ENCODE measurements at places on chromosomes 3 and 15.

DNA sequence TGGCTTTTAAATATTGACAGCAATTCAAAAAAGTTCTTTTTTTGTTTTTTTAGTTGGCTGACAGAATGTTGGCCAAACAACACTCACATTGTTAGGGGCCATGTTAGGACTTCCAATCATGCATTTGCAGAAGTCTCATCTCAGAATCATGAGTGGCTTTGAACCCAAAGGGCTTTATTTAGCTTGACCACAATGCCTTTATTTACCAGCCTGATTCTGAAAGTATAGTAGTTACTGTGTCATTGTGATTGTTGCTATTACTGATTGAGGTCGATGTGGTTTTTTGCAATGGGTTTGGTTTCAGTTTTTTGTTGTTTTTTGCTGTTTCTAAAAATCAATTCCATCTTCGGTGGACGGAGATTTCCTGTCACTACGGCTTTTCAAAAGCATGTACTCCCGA is 7.2 kb downstream of the GLDN start:
- no peak for DNase-seq

GRCh38 chr3:23602971-23603370 is 202.8 kb upstream of the UBE2E1 start:
- no peak for DNase-seq

DNA sequence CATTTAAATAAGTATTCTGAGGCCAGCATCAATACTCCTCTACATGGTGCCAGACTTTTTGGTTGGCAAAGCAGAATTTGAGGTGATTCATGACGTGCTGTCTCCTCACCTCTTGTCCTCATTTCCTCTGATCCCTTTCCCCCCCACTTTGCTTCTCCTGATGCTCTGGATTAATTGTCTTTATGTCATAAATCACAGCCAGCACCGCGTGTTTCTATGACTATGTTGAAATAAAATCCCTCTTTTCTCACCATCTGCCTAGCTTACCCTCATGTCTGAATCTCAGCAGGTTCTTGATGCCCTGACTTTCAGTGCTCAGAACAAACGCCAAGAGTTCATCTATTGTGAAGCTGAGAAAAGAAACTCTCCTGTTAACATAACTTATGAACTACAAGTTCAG is 19.7 kb upstream of the PTPRG start:
- no peak for DNase-seq

GRCh38 chr3:158602227-158602626 is 31.2 kb downstream of the MLF1 start:
- DNase-seq: no peak

DNA sequence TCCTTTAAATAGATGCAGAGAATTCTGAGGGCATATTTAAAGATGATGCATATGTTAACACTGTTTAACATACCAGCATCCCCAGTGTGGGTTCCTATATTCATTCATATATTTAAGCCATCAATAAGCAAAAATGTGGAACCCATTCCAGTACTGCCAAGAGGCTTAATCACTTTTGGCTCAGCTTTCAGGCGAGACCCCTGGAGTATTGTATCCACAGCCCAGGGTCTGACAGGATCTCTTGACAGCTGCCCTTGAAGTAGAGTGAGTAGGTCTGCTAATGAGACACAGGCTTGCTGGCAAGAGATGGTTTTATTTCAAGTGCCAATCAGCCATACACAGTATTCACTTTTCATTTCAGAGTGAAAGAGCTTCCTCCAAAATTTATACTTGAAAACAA is 367.3 kb downstream of the OCA2 start:
- no peak for DNase-seq

DNA sequence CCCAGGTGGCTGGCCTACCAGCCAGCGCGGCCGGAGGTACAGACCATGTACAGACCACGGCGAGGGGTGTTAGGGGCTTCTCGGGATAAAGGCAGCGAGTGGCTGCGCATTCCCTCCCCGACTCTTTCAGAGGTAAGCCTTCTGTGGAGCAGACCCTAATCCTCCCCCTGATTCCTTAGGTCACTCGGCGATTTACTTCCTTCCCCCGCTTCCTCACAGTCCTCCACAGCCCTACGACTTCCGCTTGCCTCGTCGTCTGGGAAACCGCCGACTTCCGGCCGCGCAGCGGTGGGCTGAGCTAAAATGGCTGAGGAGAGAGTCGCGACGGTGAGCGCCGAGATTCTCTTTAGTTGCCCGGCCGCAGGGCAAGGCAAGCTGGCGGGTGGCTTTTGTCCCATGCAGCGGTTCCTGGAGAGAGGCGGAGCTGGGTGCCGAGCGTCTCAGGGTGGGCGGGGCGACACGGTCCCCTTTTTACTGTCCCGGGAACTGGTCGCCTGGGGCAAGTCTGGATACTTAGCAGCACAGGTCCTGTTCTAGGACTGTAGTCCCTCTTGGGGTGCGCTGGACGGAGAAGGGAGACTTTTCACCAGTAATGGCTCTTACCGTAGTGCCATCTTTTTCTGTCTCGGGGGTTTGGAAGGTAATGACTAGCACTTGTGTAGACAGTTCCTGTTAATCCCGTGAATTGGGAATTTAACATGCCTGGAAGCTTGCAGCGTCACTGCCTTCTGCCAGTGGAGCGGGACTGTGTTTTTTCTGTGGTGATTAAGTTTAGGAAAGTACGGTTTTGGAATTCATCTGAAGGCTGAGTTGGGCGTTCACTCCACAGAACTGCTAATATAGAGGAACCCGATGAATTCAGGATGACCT is at the start of the genes BBS4 and HIGD2B:
TSS of gene BBS4 (plus strand) at position 283 of the 870 bp plus-strand sequence. CDS start at position 304, 21 bp downstream.
TSS of gene HIGD2B (minus strand) at position 258 of the 870 bp plus-strand sequence. CDS start 9,808 bp downstream, outside the sequence.
- peak; percentile 83 for DNase-seq

GRCh38 chr3:189773056-189773455 is 141.9 kb downstream of the TP63 start:
- peak; percentile 47 for DNase-seq

GRCh38 chr15:81263477-81263876 is 60.5 kb downstream of the STARD5 start:
- no peak for DNase-seq

GRCh38 chr3:174767853-174768382 is 91.2 kb upstream of the NAALADL2 start:
- peak; percentile 86 for DNase-seq

- DNase-seq: no peak
Measured at GRCh38 chr15:78440375-78441373, 2.7 kb downstream of the IREB2 start.

DNA sequence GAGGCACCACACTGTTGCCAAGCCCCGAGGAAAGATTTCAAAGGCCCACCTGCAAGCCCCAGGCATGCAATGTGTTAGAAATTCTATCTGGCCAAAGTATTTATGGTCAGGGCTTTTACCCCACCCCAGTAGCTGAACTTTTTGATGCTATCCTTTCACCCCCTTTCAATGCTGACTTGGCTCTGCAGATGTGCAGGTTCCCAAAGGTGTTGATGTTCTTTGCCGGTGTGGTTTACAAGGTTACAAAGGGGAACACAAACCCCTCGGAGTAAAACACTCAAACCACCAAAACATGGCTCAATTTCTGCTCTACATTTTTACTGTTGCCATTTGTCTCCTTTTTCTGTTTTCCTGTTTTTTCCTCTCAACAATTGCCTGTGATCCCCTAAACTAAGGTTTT is 145.4 kb upstream of the BNIP2 start:
- DNase-seq: no peak

DNA sequence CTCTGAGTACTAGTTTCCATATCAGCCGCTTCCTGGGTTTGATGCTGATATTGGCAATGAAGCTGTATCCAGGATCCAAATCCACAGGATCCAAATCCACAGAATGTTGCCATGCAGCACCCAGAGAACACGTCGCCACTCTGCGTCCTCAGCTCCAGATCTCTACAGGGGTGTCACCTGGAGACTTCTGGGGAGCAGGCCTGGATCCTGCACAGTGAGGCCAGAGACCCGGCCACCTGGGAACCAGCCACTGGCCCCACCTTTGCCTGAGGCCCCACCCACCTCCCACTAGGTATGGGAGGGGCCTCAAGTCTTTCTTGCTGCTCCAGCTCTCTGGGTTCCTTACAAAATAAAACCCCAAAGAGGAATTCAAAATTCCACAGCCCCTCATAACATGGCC is 123.9 kb downstream of the LRRK1 start:
- no peak for DNase-seq

- DNase-seq: no peak
Measured at GRCh38 chr3:88584451-88584850, 434.7 kb downstream of the C3orf38 start.

DNA sequence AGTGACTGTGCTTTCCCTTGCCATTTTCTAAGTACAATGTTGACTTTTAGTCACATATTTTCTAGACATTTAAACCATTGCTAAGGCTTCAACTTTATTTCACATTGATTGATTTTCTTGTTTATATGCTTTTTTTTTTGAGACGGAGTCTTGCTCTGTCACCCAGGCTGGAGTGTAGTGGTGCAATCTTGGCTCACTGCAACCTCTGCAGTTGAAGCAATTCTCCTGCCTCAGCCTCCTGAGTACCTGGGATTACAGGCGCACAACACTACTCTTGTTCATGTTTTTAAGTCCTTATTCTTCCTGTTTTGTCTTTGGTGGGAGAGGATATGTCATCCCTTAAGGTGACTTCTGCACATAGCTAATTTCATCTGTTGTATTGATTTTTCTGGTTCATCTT is 74.9 kb upstream of the LRRFIP2 start:
- no peak for DNase-seq

DNA sequence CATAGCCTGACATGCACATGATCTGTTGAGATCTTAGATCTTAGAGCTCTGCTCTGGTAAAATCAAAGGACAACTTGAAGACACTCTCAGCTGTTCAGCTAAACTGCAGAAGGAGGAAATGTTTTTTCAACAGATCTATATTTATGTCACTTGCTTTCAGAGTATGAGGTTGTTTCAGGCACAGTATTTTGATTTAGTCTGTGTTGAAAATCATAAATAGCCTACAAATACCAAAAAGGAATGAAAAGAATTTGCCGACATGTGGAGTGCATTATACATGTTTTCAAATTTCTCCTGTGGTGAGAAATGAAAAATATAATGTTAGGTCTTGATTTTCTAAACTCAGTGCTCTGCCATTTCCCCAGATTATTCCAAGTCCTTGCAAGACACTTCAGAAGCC is 1118.4 kb downstream of the TBL1XR1 start:
- no peak for DNase-seq

DNA sequence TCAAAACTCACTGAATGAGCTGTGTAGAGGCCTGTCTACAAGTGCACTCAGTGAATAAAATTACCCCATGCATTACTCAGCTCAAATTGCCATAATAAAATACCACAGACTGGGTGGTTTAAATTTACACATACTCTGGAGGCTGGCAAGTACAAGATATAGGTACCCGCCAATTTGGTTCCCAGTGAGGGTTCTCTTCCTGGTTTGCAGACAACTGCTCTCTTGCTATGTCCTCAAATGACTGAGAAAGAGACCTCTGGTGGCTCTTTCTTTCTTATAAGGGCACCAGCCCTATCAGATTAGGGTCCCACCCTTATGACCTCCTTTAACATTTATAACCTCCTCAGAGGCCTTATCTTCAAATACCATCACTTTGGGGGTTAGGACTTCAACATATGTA is 237.0 kb downstream of the CPNE4 start:
- DNase-seq: no peak

GRCh38 chr15:78932258-78932808 is 12.5 kb downstream of the CTSH start:
- DNase-seq: no peak

GRCh38 chr15:74955017-74955416 is 1.6 kb downstream of the RPP25 start:
- DNase-seq: no peak

GRCh38 chr3:12495749-12496452 is 11.6 kb downstream of the TSEN2 start:
- no peak for DNase-seq

GRCh38 chr3:51379746-51380455 is 5.2 kb upstream of the MANF start:
- DNase-seq: no peak

DNA sequence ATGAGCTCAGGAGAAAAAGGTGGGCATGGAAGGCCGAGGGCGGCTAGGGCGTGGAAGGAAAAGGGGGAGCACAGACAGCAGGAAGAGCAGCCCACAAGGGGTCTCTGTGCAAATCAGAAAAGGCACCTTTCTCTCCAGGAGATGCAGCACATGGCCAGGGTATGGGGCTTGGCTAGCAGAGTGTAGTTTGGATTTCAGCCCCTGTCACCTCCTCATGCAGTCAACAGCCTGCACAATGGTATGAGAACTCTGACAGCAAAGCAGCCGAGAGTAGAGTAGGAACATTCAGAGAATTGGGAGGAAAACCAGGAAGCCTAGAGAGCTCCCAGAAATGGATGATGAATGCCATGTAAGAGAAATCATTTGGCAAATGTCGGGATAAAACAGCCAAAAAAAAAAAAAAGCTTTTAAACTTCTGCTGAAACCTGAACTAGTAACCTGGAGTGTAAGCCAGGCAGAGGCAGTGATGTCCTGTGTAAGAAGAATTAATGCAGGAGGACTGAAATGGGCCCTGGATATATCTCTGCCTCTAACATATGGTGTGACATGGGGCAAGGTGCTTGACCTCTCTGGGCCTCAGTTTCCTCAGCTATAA is 25.7 kb downstream of the FSTL1 start:
- DNase-seq: no peak

DNA sequence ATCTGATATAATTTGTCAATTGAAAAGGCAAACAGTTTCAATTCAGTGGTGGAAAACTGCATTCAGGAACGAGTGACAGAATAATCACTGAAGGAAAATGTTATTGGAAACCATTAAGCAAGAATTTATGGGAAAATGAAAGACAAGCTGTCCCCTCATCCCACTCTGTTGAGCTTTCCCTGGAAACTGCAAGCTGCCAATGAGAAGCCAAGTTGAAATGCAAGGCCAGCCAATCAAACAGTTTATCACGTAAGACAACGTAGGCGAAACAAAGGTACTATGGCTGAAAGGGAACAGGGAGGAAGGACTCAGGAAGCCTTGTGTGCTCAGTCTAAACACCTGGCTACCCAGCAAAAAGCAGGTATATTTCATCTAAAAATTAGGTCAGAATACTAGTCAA is 187.9 kb upstream of the ATP10A start:
- no peak for DNase-seq

GRCh38 chr3:55524565-55525244 is 37.6 kb upstream of the WNT5A start:
- DNase-seq: peak; percentile 90

DNA sequence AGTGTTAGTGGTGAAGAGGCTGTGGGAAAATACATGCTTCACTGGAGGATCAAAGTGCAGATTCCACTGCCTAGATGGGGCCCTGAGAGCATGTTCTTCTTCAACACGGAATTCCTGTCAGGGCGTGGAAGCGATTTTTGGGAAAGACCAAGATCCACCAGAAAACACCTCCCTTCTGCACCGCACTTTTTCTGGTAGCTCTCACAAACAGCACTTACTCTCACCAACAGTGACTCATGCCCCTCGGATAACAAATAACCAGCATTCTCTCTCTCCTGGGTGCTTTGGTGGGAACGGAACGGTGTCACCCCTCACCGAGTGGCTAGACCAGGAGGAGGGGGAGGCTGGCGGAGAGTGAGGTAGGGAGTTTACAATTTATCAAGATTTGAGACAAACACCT is 40.1 kb downstream of the ADAMTSL3 start:
- DNase-seq: peak; percentile 44

GRCh38 chr15:42494998-42495360 is 455 bp upstream of the SNAP23 start:
- peak; percentile 63 for DNase-seq

DNA sequence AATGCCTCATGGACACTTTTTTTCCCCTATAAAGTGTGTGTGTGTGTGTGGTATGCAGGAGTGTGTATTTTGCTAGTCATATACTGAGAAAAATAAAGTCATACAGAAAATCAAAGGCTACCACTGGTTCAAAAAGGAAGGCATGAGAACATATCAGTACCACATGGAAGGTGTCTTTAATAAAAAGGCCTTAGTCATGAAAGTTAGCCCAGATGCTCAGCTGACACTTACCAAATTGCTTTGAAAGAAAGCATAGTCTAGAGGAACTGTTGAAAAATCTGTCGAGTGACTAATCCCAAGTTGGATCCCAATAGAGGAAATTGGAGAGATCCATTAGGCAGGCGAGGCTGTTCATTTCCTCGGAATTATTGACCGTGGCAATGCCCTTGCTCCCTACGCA is 432.9 kb upstream of the CFAP20DC start:
- DNase-seq: peak; percentile 42
